ENCODE measurements at places on chromosomes 3 and 15.

- DNase-seq, result no peak
Measured at GRCh38 chr3:190086191-190086590, 34.5 kb downstream of the P3H2 start.

GRCh38 chr3:105013657-105014056 lies 353.1 kb upstream of the ALCAM start:
- no peak for DNase-seq

DNA sequence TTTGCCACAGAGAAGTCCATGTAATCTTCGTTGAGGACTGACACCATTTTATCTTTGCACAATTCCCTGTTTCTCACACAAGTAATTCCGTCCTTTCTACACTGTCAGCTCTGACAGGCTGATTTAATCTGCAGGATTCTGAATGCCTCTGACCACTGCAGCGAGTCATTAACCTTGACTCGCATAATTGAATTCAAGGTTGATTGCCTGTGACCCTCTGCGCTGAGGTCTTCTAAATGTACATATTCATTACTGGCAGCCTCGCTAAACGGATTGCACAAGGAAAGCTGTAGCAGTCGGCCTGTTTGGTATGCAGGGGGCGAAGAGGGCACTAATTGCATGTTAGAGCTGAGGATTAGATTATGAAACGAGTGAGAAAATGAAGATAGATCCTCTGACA lies 147.8 kb downstream of the SHOX2 start:
- no peak for DNase-seq

- no peak for DNase-seq
Measured at GRCh38 chr3:156609546-156609945, 54.6 kb upstream of the SSR3 start.

DNA sequence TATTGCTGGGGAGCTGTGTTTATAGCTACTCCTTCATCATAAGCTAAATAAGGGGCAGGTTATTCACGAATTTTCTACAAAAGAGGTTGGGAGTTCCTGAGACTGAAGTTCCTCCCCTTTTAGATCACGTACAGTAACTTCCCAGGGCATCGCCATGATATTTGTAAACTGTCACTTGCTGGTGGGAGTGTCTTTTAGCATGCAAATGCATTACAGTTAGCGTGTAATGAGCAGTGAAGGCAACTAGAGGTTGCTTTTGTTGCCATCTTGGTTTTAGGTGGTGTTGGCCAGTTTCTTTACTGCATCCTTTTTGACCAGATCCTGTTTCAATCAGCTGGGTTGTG lies 64.4 kb downstream of the IL12A start:
- DNase-seq, result no peak

DNA sequence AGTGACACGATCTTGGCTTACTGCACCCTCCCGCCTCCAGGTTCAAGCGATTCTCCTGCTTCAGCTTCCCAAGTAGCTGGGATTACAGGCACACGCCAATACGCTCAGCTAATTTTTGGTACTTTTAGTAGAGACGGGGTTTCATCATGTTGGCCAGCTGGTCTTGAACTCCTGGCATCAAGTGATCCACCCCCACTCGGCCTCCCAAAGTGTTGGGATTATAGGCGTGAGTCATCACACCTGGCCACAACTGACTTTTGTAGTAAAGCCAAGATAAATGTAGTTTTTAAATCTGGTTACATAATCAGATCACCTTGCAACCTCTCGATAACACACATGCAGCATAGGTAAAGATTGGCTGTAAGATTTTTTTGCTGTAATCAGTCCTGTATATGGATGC lies 657.5 kb upstream of the DPPA4 start:
- no peak for DNase-seq

DNA sequence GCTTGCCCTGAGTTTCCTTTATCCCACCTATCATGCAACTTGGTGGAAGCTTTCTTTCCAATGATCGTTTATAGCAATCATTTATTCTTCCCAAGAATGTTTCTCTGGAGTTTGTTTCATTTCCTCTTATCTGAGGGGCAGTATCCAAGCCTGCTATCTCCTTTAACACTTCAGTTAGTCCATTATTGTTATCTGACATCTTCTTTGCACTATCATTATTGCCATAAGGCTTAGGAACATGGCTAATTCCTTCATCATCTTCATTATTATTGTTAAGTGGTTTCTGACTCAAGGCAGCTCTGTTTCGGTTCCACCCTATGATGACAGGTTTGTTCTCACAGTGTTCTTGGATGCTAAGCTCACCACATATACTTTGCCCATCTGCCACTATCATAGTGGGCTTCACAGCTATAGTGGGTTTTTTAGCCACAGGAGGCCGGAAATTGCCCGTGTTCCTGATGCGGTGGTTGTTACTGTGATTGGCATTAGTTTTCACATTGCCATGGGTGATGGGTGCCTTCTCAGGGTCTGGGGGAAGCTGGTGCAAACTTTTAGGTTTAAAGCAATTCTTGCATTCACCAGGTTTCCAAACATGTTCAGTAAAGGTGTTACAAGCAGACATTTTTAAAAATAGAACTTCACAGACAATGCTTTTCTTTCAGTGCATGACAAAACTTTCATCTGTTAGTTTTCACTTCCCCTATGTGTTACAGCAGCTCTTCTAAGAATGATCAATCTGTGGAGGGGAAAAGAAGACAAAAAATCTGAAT lies 110.6 kb upstream of the TSPAN3 start:
- no peak for DNase-seq

- DNase-seq, result peak; percentile 79
Measured at GRCh38 chr3:36480911-36481648, 100.8 kb downstream of the STAC start.

GRCh38 chr3:23199649-23200048 lies 3.5 kb upstream of the UBE2E2 start:
- no peak for DNase-seq

- DNase-seq, result no peak
Measured at GRCh38 chr15:59570315-59570714, 41.3 kb upstream of the GCNT3 start.

- DNase-seq, result peak; percentile 15
Measured at GRCh38 chr3:87088430-87088992, 97.6 kb upstream of the VGLL3 start.

GRCh38 chr15:67690936-67691335 lies 134.4 kb upstream of the SKOR1 start:
- DNase-seq, result no peak

GRCh38 chr3:97960993-97961766 lies 11.1 kb downstream of the RIOX2 start:
- DNase-seq, result no peak

DNA sequence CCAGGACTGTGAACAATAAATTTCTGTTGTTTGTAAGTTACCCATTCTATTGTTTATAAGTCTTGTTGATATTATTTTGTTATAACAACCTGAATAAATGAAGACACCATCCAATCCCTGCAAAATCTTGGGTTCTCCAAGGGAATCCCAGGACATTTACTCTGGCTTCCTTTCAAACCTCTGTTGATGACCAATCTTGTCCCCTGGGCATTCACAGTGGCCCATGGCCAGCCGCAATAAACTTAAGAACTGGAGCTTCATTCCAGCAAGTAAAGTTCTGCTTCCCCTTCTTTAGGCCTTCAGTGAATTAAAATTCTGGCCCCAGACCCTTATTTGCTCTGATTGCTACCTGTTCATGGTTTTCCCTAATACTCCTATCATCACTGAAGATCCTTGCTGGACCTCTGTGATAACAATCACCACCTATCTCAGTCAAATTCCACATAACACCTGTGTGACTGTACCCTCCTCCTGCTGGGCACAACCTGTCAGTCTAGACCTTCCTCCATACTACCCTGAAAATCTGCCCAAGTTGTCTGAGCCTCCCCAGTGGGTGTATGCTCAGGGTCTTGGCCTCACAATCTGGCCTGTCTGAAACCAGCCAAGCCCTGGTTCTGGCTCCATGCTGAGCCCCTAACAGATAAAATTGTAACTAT lies 153.1 kb downstream of the SEMA6D start:
- no peak for DNase-seq

GRCh38 chr15:44261007-44261706 lies 27.4 kb upstream of the GOLM2 start:
- no peak for DNase-seq

- DNase-seq, result no peak
Measured at GRCh38 chr3:122003112-122003511, 18.9 kb downstream of the ILDR1 start.

- DNase-seq, result no peak
Measured at GRCh38 chr3:108391917-108392593, 95.7 kb downstream of the HHLA2 start.

DNA sequence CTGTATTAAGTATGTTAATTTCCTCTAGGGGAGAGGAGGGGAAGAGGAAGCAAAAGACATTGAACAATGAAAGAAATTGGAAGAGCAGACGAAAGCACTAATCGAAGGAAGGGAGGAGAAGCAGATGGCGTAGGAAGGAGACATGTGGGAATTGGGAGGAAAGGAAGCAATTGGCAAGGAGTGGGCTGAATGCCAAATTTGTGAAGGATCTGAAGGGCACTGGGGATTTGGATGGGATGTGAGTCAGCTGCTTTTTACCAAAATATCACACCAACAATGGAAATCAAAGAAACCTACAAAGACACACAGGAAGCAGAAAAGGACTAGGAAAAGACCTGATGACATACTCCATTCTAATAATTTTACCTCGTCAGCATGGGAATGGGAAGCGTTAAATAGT lies 1029.8 kb downstream of the ROBO1 start:
- no peak for DNase-seq

GRCh38 chr3:198096015-198096414 lies 136.0 kb downstream of the LMLN start:
- DNase-seq, result no peak

DNA sequence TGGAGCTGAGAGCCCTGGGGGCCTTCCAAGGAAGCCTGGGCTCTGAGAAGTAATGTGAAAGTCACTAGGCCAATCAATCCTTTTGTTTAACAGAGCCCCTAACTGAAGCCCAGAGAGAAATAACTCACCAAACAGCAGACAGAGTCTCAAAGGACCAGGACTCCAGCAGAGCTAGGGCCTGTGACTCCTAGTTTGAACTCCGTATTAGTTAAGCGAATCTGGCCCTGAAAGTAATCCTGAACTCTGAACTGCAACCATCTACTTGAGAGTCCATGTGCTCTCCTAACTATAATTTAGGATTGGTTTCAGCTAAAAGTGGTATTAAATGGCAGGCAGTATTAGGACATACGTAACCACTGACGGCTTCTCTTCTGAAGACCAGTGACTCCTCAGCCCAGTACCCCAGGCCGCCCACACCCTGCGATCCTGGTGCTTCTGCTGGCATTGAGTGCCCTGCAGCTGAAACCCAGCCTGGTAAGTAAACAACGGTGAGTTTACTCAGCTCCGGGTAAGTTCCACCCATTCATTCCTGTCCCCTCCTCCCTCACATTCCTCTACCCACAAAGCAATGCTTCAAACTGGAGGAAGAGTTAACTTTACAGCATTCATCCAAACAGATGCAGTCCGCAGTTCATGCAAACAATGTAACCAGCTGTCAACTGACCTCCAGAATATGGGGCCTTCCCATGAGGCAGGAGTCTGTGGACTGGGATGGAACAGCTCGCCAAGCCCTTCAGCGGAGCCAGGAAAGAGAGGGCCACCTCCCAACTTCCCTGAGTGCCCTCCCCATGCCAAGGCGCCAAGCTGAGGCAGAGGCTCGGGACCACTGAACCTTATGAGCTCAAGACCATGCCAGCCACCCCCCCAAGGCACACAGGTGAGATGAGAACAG lies 7.3 kb downstream of the MYO5C start:
- no peak for DNase-seq

DNA sequence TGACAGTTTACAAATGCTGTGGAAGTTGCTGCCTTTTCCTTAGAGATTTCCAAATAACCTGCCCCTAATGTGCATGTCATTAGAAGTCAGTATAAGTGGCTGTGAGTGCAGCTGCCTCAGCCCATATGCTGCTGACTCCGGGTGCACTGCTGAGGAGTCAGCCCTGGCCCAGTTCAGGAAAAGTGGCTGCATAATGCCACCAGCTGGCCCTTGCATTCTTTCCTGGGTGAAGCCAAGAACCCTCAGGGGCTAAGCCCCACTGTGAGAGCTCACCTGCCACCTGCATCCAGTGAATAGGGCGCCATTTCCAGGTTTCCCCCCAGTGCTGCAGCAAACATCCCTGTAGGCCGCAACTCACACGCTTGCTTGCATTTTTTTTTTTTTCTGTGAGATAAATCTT lies 139.9 kb downstream of the TJP1 start:
- no peak for DNase-seq

DNA sequence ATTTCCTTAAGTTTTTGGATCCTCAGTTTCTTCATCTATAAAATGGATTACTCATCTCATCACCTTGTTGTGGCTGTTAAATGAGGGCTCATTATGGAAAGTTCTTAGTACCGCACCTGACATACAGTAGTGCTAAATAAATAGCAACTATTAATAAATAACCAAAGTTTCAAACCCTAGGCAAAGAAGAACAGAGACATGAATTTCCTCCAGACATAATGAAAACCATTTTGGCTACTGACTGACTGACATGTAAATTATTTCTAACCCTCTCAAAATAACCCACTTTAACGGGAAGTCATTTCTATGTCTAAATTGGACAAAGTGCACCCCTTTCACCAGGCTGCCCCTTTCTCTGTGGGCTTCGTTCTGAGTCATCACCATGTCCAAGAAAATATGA lies 17.4 kb upstream of the KLHL6 start:
- DNase-seq, result no peak

DNA sequence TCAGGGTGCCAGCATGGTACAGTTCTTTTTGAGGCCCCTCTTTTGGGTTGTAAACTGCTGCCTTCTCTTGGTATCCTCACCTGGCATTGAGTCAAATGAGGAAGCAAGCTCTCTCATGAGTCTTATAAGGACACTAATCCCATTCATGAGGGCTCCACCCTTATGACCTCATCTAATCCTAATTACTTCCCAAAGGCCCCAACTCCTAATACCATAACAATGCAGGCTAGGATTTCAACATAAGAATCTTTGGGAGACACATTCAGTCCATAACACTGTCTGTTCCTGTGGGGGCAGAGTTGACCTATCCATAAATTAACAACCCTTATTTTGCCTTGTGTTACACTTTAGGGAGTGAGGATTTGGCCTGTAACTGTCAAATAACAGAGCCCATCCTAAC lies 278.3 kb downstream of the LRTM1 start:
- DNase-seq, result no peak

DNA sequence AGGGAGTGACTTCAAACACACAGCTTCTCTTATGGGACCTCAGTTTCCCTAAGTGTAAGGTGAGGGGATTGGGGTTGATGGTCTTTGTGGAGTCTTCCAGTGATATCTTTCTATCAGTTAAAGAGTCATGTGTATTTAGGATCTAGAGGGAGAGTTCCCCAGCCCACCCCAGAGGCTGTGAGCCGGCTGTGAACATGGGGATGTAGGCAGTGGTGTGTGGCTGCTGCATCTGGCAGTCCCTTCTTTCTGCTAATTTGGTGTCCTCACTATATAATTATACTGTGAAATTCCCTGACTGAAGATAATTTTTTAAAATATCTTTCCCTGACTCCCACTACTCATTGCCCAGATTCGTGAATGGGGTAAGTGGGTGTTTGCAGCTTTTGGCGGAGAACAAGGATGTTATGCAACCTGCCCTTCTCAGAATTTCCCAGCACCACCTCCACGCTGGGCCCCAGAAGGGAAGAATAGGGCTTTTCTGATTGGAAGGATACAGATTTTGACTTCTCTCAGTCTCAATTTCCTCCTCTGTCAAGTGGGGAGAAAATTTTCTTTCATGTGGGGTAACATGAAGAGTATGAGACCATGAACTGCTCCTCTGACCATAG lies 79.0 kb upstream of the RASGRF1 start:
- DNase-seq, result no peak
